ENCODE measurements at places on chromosomes 2 and 18.

GRCh38 chr2:28557389-28558131 is 61.7 kb downstream of the PLB1 start:
- no peak for DNase-seq

DNA sequence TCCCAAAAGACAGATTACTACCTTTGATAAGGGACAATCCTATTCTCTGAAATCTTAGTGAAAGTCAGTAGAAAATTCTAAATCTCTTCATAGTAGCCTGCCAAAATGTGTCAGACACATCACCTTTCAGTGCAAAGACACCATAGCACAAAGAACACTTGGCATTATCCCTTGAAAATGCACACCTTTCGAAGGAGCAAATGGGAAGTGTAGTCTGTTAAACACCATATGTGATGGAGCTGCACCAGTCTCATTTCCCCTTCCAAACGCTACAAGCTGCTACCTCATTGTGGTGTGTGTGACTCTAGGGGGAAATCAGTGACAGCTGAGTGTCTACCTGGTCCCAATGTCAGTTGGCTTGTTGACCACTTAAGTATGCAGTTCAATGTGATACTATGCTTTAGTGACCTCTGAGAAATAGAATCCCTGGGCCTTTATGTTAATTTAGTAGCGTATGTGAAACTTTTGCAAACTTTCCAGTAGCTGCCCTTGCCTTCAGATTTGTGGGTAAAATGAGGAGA is 551.7 kb downstream of the ARHGAP15 start:
- DNase-seq, result no peak

DNA sequence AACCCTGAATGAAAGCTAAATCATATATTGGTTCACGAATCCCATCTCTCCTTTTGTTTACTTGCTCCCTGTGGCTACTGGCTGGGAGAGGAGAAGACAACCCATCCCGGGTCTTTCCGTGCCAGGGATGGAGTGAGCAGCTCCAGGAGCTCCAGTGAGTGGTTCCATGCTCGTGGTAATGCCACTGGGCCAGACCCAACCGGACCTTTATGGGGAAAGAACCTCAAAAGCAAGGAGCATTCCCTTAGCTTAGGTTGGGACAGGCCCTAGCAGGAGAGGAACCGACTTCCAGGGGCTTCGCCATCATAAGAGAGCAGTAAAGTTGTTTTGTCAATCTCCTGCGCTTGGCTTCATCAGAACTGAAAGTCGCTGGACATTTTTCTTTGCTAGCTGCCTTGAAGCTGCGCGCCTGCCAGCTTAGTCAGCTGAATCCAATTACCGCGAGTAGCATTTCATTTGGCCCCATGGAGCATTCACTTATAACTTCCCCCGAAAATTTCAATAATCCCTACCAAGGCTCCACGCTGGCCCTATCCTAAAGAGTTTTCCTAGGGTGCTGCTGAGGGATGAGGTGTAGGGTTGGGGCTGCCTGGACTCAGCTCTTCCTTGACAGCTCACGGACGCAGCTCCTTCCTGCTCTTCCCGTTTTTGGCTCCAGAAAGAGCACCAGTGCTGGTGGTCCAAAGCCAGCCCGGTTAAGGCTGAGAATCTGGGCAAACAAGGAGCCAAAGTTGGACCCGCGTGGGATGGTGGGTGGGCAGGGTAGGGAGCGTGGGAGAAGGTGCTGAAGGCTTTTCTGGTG is 4.9 kb downstream of the HOXD3 start:
- DNase-seq, result no peak

DNA sequence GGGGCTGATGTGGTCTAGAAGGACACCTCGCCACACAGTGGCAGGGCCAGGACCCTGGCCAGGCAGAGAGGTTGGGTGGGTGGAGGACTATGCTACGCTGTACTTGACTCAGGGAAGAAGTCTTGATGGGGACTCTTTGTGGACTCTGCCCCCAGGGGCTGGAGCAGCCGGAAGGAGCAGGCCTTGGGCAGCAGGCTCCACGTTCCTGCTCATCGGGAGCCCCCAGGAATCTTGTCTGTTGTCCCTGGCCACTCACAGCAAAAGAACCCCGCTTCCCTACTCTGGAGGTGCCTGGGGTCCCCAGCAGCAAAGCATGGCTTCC is 79.0 kb downstream of the POLR1A start:
- DNase-seq, result no peak

DNA sequence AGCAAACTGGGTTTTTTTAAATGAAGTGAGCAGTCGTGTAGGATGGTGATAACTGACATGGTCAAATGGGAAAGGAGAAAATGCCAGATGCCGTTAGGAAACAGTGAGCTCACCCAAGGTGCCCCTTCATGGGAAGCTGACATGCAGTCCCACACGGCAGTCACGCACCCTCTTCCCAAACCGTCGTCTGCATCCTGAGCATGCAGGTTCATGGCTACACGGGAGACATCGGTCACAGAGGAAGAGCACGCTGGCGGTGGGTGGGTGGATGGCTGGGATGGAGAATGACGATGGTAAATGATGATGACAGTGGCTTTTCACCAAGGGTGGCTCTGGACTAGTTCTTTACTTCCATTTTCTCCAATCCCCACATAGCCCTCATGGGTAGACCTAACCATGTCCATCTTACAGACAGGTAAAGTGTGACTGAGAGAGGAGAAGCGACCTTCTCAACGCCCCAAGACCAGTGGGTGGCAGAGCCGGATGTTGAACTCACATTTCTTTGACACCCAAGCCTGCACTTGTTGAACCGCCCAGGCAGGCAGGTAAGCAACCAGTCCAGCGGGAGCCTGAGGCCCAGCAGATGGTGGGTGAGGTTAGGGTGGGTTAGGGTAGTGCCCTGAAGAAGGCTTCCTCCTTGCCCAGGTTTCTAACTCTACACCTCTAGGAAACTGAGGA is 44.5 kb downstream of the TNS1 start:
- no peak for DNase-seq

DNA sequence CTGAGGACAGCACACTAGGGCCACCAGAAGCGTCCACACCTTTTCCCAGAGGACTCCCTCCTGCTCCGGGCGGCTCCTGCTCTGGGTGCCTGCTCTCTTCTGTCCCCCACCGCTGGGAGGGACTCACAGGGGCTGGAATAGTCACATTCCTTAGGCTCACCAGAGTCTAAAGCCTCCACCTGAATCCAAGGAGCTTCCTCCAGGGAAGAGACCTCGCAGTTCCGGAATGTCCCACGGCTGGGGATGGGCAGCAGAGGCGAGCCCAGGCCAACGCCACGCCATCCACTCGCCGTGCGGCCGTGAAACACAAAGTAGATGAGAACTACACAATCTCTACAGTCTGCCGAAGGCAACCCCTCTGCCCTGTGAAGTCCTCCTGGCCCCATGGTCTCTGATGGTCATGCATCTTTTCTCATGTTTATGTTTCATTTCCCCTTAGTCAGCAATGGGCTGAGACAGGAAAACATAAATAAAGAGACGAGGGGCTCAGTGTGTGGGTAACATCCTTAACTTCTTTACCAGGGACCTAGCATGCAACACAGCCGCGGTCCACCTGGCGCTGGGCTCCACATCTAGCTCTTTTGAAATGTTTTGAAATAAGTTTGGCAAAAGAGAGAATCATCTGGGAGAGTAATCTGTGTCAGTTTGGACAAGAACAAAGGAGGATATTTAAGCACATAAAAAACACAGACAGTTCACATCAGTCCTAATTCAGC is 98.4 kb downstream of the PXDN start:
- no peak for DNase-seq

DNA sequence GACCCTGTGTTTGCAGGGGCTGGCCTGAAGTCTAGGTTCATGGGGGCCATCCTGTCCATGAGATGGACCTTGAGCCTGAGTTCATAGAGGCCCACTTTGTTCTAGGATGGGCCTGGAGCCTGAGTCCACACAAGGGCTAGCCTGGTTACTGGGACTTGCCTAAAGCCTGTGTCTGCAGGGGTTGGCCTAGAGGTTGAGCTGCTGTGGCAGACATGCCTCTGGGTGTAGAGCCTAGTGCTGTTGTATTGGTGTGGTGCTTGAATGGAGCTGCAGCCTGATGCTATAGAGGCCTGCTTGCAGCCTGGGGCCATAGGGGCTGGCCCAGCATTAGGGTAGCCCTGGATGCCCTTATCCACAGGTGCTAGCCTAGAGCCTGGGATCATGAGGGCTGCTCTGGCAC is 23.9 kb upstream of the RASGRP3 start:
- no peak for DNase-seq

DNA sequence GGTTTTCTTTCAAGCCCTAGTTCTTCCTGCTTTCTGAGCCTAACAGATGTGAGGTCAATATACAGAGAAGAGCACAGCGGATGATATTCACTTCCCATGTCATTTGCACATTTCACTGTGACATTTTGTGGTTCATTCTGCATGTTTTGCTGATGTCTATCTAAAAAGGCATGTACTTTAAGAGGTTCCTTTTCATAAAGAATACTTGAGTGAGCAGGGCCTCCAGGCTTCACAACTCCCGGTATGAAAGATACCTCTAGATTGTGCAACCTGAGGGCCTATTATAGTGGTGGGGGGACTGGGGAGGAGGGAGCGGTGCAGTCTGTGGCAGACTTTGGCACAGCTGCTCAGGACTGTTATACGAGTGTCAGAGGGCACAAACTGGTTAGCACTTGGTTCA is 54.6 kb downstream of the CPO start:
- no peak for DNase-seq

DNA sequence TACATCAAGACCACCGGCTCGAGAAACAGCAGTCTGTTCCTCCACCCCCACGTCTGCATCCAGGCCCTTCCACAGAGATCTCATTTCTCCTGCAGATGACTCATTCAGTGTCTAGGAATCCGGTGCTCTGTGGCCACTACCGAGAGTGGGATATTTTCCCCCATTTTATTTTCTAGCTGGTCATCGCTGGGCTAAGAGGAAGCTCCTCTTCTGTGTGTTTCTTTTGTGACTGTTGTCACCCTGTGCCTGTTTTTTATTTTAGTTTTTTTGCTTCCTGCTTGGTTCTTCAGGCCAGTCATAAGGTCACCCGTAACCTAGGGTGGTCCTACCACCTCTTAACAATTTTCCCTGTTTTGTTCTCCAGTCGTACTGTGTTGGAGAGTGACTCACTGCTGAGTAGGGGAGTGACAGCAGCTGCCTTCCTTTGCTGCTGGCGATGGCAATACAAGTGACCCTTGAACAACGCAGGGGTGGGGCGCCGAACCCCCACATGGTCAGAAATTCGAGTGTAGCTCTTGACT is 6.7 kb downstream of the RAMP1 start:
- no peak for DNase-seq

DNA sequence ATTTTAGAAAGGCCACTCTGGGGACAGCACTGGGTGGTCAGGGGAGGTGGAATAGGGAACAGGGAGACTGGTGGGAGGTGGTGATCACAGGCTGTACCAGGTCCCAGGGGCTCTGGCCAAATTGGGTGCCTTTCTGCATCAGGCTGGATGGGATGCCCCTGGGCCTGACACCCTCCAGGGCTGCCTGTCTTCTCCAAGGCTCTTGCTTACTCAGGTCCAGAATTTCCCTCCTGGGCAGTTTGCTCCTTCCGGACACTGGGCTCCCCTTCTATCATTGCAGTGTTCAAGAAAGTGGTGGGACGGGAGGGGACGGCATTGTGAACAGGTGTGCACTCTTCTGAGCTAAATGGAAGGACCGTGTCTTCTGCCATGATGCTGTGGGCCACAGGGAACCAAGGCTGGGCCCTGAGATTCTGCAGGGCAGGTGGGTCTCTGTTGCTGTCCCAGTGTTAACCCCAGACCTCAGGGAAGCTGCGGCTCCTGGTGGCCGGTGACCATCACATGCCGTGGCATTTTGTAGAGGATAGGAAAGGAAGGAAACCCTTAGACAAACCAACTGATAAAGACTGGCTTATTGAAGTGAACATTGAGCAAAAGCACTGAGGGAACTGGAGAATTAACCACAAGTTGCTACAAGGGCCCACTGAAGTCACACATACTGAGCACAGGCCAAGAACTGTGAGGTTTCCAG is 93.7 kb upstream of the HS6ST1 start:
- no peak for DNase-seq

- DNase-seq, result no peak
These were observed 54.0 kb upstream of the LINC00305 start for GRCh38 chr18:64202863-64203262.

GRCh38 chr2:184041077-184041476 is 557.3 kb upstream of the ZNF804A start:
- no peak for DNase-seq

DNA sequence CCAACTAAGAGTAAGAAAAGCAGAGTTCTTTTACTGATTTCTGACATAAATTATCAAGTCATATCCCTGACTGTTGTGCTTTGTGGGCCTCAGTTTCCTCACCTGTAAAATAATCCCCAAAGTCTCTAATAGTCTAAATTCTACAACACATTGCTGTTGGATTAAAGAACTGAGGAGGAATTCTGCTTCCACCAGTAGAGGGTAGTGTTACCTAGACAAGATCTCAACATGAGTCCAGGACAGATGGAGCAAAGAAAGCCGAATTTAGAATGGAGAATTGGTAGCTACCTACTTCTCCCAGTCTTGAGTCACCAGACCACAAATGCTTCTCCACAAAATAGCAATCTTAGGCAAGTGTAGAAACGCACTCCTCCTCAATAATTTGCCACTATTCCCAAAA is 462.5 kb upstream of the FSHR start:
- no peak for DNase-seq

DNA sequence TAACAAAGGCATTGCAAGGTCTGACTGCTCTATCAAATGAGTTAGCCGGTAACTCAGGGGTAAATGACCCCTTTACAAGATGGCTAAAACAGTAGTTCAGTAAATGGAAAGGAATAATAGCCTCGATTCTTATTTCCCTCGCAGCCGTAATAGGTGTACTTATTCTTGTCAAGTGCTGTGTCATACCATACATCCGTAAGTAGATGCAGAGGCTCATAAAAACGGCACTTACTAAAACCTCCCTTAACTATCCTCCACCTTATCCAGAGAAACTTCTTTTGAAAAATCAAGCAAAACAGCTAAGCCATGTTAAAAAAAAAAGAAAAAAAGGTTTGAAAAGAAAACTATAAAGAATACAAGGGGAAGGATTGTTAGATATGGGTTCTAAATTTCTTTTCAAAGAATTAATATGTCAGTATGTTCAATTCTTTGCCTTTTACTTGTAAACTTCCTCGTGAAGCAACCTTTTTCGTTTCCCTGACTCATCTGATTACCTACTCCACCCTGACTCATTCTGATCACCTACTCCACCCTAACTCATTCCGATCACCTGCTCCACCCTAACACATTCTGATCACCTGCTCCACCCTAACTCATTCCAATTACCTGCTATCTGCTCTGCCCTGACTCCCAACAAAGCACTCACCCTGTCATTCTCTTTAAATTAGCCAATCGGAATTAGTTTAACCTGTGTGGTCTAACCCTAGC is 127.5 kb downstream of the SPAG16 start:
- DNase-seq, result no peak

DNA sequence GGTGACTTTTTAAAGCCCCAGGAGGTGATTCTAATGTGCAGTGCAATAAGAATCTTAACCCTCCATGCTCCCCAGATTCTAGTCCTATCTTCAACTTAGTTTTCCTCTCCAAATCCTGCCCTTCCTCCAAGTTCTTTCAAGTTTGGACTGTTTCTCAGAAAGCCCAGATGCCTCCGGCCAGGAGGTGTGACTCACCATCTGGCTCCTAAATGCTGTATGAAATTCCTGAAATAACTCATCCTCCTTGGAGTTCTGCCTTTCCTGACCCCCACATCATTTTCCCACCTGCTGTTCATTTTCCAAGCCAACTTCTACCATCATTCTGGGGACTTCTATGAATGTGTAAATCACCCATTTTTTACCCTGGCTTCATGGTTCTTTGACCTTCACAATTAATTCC is 118.2 kb upstream of the NOL4 start:
- no peak for DNase-seq
